NAMALWA (cell line): ENCODE measurements at places on chromosomes 5 and 9.

DNA sequence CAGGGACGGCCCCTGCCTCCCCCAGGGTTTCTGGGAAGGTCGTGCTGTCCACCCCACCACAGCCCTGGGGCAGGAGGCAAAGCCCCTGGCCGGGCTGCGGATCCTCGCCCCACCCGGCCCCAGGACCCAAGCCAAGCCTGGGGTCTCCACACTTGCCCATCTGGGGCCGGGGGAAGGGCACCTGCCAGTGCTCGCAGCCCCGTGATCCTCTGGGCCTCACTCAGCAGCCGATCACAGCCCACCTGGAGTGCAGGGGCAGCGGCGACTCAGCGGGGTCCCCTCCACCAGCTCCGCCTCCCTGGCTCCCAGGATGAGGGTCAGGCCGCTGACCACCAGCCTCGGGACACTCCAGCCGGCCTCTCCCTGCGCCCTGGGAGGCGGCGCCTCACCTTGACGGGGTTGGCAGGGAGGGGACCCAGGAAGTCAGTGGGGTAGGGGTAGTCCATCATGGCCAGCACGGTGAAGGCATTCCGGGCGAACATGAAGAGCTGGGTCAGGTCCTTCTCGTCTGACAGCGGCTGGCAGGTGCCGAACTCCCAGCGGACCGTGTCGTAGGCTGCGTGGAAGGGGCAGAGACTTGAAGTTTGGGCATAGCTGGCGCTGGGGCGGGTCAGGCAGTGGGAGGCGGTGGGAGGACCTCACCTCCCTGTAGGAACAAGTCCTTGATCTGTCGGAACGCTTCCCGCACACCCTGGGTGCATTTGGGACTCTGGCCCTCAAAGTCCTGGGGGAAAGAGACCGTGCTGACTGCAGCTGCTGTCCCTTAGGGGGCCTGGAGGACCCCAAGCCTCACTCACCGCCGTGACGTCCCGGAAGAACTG, 1.8 kb downstream of the DPP7 start:
- DNase-seq, result no peak

DNA sequence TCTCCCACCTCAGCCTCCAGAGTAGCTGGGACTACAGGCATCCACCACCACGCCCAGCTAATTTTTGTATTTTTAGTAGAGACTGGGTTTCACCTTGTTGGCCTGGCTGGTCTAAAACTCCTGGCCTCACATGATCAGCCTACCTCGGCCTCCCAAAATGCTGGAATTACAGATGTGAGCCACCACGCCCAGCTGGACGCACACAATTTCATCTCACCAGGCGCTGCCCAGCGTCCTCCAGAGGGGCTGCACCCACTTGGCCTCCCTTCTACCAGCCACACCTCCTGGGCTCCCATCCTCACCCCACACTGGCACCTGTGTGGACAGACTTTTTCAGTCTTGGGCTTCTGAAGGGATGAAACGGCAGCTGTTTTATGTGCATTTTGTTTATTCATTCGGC, 3.8 kb upstream of the EXOC3 start:
- DNase-seq, result no peak

DNA sequence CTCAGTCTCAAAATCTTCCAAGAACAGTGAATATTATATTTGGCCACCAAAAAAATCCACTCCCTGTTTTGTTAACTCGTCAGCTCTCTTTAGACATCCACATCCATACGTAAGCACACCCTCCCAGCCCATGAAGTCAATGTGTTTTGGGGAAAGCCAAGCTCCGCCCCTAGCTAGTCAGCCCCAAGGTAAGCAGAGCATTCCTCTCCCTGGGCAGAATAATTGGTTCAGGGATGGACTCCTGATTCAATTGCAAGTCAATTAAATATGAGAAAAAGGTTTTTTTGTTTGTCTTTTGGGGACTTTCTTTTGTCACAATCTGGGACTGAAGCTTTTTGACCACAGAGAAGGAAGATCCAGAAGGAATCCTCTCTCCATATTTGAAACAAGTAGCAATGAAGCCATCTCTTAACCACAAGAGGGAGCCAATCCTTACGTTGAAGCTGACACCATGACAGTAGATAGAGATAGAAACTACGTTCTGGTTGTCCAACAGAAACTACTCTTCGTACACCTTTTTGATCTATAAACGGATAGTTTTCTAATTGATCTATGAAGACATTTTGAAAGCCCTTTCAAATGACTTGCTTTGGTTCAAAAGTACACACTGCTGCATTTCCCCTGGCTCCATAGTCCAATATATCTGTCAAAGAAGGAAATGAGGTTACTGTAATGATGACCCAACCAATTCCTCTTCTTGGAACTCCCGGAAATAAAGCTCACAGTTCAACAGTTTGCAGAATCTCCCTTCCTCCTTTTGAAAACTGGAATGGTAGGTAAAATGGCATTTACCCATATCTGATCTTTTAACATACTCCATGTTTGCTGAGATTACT, 166.4 kb downstream of the TLE1 start:
- peak; percentile 51 for DNase-seq

DNA sequence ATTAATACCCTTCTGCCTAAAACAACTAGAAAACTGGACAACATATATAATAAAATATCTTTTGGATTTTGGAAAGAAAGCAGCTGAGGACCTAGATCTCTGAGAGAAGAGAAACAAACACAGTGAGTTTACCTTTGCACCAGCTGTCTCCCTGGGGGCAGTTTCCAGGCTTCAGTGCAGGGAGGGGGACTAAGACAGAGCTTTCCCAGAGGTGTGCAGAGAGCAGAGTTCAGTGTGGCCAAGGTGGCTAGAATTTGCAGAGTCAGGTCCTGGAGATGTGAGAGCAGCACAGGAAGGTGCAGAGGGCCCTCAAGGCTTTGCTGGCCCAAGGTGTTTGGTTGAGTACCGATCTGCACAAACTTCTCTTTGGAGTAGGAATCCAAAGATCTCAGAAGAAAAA, 26.3 kb upstream of the PTPDC1 start:
- no peak for DNase-seq

- no peak for DNase-seq
Observed at GRCh38 chr5:141825241-141825671, 53.0 kb downstream of the PCDH1 start.

DNA sequence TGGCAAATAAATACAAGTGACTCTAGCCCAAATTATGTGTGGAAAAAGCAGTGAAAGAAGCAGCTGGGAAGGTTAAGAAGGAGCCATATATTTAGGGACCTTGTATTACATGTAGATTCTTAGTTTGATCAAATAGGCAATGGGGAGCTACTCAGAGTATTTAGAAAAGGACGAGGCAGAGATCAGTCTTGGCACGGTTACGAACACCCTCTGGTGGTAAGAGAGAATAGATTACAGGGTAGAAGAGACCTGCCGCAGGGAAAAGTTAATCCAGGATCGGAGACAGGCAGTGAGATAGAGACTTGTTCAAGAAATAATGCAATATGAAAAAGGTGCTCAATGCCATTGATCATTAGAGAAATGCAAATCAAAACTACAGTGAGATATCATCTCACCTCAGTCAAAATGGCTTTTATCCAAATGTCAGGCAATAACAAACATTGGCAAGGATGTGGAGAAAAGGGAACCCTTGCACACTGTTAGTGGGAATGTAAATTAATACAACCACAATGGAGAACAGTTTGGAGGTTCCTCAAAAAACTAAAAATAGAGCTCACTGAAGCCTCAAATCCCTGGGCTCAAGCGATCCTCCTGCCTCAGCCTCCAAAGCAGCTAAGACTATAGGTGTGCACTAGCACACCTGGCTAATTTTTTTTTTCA, 12.0 kb downstream of the INIP start:
- no peak for DNase-seq

GRCh38 chr9:121262423-121262822, 5.5 kb upstream of the GSN start:
- DNase-seq, result no peak

DNA sequence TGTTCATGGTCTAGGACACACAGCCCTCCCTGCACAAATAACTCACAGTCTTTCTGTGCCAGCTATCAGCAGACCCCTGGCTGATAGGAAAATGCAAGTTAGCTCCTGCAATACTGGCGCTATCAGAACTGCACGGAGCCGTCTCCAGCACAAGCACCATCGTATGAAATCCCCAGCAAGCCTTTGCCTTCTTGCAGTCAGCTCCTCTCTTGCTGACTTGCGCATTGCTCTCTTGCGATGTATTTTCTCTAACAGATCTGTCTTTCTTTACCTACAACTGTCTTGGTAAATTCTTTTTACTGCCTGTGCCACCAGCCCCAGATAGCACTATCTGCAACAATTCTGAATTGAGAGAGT, 25.1 kb upstream of the UGCG start:
- no peak for DNase-seq

GRCh38 chr5:16791036-16791705, 144.9 kb downstream of the MYO10 start:
- peak; percentile 66 for DNase-seq

DNA sequence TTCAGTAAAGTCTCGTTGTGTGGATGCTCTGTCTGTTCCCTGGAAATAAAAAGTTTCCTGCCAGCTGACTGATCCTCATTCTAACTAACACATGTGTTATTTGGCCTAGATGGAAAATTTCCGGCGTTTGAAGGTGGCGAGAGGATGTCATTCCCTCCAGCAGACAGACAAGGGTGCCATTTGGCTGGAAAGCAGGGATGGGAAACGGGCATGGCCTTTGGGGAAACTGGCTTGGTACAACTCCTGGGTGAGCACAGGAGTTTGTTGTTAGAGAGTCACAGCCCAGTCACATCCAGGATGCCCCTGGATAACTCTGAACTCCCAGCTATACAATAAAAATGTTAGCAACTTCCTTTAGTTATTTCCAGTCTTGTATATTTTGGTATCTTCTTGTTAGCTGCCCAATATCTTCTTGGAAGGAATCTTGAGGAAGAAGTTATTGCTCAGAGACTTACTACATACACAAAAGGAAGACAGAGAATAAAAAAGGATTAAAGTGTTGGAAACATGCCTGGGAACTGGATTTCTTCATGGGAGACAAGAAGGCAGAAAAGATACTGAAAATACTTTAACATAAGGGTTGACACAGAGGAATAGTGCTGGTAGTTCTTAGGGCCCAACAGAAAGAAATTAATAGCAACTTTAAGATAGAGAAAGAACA, 41.9 kb downstream of the TEK start:
- no peak for DNase-seq

DNA sequence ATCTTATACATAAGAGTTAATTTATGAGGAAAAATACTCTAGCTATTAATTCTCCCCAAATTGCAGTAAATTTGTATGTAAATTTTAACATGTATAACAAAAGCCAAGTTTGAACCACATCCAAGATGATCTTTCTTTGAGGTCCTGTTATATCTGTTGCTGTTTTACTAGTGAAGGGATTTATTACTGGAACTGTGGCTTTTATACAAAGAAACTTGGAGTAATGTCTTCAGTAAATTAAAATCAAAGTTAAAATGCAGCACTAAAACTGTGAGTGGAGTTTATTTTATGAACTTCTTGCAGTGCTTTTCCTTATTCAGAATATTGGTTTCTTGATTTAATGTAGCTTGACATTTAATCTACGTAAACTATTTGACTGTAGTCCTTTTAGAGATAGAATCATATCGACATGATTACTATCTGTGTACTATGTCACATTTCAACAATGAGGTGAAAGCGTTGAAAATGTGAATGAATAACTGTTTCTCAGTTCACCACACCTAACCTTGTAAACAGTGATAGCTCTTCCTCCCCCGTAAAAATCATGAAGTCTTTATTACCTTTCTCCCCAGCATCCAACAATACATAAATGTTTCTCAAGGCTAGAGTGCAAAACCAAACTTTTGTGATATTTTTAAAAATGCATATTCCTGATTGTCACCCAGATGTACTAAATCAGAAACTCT, 53.2 kb upstream of the ISOC1 start:
- no peak for DNase-seq

DNA sequence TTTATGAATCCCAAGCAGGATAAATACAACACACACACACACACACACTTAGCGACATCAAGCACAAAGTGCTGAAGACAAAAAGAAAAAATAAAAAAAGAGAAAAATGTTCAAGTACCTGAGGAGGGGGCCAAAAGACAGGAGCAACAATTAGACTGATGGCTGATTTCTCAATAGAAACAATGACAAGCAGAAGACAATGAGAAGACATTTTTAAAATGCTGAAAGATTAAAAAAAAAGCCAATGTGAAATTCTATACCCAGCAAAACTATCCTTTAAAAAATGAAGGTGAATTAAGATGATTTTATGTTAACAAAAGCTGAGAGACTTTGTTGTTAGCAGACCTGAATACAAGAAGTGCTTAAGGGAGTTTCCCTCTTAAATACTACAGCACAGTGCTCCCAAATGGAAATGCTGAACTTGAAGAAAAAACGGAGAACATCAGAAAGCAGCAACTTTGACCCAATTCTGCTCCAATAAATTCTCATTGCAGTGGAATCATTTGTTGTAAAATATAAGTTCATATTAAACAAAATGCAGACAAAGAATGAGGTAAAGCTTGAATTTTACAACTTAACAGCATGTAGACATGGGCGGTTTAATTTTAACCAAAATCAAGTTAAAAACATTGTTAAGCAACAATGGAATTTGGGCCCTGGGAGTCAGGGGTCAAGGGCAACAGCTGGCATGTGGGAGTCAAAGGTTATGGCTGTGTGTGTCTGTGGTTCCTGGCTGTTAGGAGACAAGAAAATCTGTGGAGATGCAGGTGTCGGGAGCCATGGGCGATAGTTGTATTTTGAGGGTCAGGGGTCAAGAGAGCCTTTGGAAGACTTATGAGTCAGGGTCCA, 776 bp upstream of the RANBP17 start:
- DNase-seq, result no peak

GRCh38 chr9:76425677-76426453, 31.6 kb upstream of the RFK start:
- DNase-seq, result no peak

GRCh38 chr5:2910401-2911175, 159.1 kb upstream of the IRX2 start:
- DNase-seq, result no peak

GRCh38 chr9:98315551-98316060, 60.2 kb upstream of the TBC1D2 start:
- peak; percentile 93 for DNase-seq

DNA sequence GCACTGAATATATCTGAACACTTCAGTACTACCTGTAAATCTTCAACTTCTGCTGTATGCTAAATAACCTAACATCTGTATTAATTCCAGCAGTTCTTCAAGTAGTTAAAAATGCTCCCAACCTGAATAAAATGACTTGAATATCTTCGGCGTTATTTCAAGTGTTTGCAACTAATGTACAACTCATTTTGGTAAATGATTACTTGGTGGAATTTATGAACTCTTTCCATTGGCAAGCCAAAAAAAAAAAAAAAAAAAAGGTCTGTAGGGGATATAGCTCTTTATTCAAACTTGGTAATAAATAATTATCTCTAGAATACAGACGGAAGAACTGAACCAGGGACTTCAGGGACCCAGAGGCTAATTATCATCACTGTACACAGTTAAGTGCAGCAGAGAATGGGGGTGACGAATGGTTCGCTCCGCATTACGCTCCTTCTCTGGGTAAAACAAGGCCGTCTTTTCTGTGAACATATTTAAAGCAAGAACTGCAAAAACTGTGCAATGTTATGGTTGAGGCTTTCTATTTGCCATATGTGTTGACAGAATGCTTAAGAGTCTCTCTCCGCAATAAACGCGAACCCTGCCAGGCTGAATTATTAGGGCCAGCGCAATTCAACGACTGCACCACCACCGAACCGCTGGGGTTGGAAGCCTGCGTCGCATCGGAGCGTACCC, 1.9 kb upstream of the ERBIN start:
- no peak for DNase-seq
